ENCODE measurements at places on chromosomes 5 and 9.

DNA sequence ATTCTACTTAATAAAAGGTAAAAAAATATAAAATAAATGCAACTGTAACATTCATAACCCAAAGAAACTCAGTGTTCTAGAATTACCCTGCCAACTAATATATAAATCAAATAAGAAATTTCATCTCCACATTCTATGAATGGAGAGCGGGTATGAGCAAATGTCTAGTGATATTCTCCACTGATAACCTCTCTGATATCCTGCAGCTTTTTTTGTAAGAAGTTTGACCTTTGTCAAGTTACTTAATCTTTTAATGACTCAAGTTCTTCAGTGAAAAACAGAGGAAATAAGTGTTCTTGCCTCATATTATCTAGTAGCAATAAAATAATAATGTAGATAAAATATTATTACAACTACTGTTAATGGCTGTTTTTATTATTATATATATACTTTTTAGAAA lies 1275.6 kb upstream of the CDH9 start:
- DNase-seq: no peak

DNA sequence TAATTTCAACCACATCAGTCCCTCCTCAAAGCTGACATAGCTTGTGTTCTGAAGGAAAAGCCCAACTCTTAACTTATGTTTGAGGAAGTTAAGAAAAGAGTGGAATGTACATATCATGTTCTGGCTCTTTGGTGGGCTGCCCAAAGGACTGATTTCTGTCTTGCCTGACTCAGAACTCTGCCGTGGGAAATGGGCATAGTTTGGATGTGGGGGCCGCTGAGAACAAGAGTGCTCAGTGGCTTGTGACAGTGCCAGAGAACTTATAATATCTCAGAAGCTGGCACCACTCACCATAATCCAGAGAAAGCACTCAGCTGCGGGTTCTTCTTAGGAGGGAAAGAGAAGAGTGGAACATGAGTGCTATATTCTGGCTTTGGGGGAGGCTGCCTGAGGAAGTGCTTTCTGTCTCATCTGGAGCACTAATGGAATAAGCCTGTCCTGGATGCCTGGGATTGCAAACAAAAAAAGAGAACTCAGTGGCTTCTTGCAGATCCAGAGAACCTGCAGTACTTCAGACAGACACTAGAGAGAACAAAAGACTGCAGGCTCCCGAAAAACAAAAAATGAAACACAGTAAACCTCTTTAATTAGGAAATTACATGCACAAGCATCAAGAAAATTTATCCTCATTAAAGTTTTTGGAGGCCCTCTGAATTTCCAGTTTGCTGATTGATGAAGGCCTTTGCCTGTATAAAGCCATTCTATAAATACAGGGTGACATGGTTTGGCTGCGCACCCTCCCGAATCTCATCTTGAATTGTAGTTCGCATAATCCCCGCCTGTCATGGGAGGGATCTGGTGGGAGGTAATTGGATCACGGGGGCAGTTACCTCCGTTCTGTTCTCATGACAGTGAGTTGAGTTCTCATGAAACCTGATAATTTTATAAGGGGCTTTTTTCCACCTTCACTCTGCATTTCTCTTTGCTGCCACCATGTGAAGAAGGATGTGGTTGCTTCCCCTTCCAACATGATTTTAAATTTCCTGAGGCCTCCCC lies 207.0 kb downstream of the DMAC1 start:
- DNase-seq: no peak

GRCh38 chr9:4666042-4666699 lies at the start of gene SPATA6L:
Gene SPATA6L, minus strand, starts transcription at chr9:4666480. Its CDS starts 230 bp downstream, at chr9:4666250.
- DNase-seq: no peak

GRCh38 chr5:137199966-137200365 lies 299.2 kb downstream of the SPOCK1 start:
- no peak for DNase-seq

DNA sequence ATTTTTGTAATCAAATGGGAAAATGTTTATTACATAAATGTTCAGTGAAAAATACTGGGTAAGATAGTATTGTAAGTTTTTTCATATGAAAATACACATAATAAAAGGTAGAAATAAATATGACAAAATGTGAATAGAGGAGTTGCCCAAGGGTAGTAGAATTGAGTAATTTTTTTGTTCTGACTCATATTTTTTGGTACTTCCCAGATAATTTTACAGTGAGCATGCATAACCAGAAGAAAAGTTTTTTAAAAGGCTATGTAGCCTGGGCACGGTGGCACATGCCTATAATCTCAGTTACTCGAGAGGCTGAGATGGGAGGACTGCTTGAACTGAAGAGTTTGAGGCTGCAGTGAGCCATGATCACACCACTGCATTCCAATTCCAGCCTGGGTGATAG lies 116.9 kb downstream of the PIP5K1B start:
- DNase-seq: no peak

DNA sequence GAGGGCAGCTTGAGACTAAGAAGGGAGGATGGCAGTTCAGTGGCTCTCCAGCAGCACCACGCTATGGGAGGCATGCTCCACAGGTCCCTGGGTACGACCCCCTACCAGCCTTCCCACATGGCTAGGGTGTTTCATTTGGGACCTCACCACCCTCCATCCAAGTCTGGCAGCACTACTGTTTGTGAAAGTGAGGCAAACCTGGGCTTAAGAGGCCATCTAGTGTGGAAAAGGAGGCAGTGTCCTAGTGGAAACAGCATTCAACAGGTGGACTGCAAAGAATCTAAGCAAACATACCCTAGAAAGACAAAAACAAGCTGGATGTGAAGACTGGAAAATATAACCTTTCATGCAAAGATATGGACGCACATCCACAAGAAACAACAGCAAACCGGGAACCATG lies 4.8 kb upstream of the C5orf47 start:
- no peak for DNase-seq

GRCh38 chr5:57366744-57367143 lies 115.9 kb downstream of the ACTBL2 start:
- DNase-seq: no peak

DNA sequence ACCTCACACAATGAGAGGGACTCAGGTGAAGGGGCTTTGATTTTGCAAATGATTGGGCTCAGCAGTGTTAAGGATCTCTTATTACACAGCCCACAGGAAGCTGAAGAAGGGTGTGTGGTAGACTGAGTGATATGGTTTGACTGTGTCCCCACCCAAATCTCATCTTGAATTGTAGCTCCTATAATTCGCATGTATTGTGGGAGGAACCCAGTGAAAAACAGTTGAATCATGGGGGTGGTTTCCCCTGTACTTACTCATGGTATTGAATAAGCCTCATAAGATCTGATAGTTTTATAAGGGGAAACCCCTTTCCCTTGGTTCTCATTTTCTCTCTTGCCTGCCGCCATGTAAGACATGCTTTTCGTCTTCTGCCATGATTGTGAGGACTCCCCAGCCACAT lies 132.5 kb upstream of the FBXL7 start:
- no peak for DNase-seq

DNA sequence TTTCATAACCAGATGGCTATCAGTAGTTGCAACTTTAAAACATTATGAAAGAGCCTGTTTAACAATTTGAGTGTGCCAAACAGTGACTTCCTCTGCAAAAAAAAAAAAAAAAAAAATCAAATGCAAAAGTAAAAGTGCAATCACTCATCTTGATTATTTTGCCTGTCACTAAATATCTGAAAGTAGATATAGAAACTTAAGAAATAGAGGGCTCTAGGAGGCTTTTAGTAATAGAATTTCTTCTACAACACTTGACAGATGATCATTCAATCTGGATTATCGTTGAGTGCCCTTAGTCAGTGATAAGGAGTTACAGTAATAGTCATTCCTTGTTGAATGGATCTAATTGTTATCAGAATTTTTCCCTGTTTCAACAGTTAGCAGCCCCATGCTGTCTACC lies 101.8 kb downstream of the CETN3 start:
- DNase-seq: no peak

DNA sequence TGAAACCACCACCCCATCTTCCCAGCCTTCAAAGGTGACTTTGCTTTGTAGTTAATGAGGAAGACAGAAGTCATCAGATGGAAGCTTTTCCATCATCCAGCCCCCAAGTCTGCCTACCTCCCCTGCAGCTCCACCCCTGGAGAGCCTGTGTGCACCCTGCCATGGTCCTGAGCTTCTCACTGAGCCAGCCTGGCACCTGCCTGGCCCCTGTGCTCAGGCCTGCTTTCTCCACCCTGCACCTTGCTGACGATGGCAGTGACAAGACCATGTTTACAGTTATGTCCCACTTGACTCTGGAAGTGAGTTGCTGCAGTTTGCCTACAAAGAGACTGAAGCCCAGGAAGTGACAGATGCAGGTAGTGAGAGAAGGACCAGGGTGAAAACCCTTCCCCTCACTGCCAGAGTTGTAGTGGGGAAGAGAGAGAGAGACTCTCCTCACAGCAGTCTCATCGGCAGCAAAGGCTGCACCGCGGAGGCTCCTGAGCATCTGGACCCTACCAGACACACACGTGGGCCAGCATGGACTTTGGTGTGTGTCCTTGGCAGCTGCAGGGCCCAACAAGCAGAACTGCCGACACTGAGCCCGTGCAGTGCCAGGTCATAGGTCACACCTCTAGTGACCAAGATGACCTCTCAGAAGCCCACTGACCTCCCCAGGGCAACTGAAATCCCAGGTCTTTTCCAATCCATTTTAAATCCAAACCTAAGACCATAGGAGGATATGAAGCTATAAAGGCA lies 107.1 kb downstream of the CACNA1B start:
- no peak for DNase-seq

- DNase-seq: no peak
Measured at GRCh38 chr5:154072414-154073171, 33.8 kb downstream of the MFAP3 start.

GRCh38 chr9:98879963-98880310 lies 63.8 kb upstream of the COL15A1 start:
- DNase-seq: no peak

DNA sequence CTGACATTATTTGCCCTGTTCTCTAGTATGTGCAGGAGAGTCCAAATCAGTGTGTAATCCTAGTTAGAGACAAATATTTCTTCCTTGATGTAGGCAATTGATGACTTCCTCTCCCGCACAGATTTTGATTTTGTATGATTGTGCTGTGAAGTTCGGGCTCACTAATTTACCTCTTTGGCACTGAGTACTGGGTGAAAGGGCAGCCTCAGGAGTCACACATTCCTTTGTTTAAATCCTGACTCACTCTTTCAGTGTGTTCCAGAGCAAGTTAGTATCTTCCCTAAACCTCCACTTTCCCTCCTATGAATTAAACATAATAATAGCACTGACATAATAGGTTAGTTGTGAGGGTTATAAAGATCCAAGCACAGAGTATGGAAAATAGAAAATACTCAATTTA lies 269.7 kb downstream of the ISL1 start:
- DNase-seq: no peak

DNA sequence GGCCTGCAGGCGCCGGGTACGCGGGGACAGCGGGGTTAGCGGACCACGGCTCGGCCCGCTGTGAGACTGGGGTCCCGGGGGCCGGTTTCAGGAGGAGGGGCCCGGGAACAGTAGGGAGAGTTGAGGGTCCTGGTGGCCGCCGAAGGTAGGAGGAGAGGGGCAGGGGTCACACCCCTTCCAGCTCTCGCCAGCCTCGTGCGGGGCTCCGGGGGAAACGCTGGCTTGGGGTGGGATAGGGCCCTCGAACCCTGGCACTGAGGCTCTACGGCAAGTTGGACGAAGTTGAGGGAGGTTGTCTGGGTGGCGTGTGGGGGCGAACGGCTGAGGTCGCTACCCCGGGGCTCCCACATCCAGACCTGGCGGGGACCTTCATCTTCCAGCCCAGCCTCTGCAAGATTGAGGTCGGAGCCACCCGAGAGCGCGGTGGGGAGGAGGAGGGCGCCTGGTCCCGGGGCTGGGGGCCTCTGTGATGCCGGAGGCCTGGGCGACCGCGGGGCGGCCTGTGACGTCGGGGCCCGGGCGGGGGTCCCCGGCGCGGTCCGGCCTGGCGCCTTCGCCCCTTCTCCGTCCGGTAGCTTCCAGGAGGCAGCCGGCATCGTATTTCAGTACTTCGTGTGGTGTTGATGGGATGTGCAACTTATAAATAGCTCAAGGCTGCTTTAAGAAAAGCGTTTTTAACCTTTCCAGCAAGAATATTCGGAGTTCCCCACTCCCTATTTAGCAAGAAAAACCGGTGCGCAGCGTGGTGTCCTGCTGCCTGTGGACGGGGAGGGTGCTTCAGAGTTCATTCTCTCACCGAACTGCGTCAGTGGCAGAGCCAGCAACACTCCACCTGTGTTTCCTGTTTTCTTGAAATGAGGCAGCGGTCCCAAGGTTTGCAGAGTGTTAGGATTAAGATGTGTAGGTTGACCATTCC lies 902 bp downstream of the HABP4 start:
- DNase-seq: no peak

GRCh38 chr5:151020304-151021110 lies at the start of gene GPX3:
Gene GPX3, plus strand, starts transcription at chr5:151020591. Its CDS starts 64 bp downstream, at chr5:151020655.
- no peak for DNase-seq

DNA sequence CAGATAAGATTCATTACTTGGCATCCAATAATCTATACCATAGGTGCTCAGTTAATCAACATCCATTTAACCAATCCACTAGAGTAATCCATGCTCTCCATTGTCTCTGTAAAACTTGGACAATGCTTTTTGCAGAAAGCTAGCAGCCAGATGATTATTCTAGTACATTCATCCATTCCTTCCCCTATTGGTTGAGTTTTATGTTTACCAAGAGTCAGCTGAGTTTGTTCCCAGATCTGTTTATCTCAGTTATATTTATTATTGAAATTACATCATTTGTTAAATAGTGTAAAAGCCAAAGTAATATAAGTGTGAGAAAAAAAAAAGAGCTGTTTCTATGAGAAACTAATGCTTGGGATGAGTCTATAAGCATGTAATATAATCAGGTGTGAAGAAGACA lies 63.3 kb upstream of the TMC1 start:
- no peak for DNase-seq

- DNase-seq: no peak
Measured at GRCh38 chr5:139565411-139566305, 4.5 kb downstream of the UBE2D2 start.

- DNase-seq: no peak
Measured at GRCh38 chr9:93112116-93112863, 16.3 kb downstream of the CARD19 start.

DNA sequence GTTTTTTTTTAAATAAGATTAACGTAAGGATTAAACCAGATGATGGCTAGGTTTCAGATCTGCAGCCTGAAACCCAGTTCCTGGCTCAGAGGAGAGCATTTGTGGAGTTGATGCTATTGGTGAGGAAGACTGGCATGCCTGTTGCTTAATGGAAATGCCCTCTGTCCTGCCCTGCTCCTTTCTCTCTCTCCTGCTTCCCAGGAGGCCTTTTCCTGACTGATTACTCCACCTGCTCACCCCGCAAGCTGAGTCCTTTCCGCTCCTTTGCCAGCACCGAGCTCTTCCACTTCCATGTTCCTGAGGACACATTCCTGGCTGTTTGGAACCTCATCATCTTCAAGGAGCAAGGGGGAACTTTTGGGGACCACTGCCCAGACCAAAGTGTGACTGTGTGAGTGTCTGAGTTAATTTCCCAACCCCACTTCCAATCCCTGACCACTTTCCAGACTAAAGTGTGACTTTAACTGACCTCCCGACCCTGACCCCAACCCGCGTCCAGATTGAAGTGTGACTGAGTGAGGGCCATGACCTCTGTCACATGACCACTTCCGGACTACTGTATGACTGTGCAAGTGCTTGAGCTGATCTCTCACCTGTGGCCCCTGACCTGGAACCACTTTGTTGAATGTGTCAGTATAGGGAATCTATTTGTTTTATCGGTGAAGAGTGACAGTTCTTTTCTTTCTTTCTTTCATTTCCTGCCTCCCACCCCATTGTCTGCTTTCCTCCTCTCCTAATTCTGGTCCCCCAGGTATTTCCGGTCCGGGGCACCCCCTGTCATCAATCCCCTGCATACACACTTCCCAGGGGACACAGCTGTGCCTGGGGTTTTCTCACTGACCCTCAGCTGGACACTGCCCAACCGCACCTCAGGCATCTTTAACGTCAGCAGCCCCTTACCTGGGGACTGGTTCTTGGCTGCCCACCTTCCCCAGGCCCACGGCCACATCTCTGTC lies 5.5 kb downstream of the TMEM8B start:
- no peak for DNase-seq

Measured in AG04449 (cell line).